HS-5 (cell line): ENCODE measurements at places on chromosomes 13 and 19.

GRCh38 chr19:22526661-22527272 is 104.6 kb upstream of the ZNF98 start:
- no peak for DNase-seq

- DNase-seq = no peak
These were observed 285.7 kb downstream of the TBC1D4 start for GRCh38 chr13:75196147-75196837.

- no peak for DNase-seq
These were observed 42.5 kb downstream of the SYDE1 start for GRCh38 chr19:15149737-15150136.

DNA sequence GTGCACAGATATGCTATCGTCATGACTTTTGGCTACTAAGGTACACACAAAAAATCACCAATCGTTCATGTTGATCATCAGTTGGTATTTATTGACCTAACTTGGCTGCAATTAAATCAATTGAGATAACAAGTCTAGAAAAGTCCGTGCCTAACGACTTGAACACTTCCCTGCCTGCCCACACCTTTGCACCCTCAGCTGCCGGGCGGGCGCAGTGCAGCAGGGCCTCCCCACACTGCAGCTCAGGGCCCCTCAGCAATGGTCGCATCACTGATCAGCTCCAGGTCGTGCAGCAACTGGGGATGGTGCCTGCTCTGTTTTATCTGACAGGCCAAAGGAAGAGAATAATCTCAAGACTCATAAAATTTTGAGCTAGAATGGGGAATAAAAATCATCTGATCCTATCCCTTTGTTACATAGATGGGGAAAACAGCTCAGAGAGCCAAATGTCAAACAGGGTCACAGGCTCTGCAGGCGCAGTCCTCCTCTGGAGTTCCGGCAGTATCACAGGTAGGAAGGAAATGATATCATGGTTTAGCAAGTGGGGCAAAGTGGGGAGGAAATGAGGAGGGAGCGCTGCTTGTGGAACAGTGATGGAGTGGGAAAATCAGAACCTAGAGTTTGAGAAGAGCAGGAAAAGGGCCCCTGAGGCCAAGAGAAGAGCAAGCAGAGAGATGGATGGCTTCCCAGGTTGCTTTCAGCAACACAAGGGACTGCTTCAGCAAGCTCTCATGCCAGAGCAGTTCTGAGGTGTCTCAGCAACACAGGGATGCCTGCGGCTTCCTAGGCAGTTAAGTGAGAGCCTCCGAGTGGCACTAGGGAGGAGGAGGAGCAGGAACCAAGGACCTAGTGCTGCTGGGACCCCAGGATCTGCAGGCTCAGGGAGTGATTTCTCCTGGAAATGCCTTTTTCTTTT is 57.5 kb downstream of the SLC7A1 start:
- DNase-seq = no peak

GRCh38 chr19:2235381-2236063 is 607 bp downstream of the PLEKHJ1 start:
- DNase-seq = no peak

DNA sequence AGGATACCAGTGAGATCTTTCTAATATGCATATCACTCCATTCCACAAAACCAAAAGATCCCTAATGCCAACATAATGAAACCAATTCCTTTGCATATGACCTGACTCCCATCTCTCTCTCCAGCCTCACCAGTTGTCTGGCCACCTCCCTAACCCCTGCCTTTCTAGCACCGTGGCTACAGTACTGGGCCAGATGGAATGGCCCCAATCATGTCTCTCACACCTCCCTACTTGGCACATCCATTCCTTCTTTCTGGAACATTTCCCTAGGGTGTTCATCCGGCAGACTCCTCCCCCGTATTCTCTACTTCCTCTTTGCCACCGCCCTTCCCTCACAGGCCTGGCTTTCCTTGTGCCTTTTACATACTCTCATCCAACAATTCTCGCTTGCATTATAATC is 62.0 kb downstream of the GPALPP1 start:
- no peak for DNase-seq

GRCh38 chr19:11964496-11964857 is 363 bp upstream of the ZNF763 start:
- no peak for DNase-seq

DNA sequence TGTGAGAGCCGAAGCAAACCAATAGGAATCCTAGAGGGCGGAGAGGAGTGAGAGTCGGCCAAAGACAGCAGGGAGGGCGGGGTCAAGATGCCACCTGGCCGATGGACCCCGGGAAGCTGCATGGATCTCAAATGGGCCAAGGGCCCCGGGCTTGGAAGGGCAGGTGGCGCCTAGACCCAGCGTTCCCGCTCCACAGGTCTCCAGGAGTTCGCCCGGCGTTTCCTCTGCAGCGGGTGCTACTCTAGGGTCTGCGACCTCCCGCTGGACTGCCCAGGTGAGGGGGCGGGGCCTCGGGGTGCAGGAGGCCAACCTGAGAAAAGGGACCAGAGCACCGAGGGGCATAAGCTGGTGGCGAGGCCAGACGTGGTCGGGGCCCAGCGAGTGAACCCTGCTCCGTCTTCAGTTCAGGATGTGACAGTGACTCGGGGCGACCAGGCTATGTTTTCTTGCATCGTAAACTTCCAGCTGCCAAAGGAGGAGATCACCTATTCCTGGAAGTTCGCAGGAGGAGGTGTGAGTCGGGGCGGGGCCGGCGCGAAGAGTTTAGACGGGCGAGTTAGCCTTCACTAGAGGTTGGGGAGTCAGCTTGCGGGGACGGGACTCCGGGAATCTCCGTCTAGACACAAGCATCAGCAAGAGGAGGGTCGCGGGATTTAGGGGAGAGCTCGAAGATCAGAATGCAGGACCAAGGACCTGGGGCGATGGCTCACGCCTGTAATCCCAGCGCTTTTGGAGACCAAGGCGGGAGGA is 9.9 kb downstream of the SPACA6 start:
- DNase-seq = no peak

DNA sequence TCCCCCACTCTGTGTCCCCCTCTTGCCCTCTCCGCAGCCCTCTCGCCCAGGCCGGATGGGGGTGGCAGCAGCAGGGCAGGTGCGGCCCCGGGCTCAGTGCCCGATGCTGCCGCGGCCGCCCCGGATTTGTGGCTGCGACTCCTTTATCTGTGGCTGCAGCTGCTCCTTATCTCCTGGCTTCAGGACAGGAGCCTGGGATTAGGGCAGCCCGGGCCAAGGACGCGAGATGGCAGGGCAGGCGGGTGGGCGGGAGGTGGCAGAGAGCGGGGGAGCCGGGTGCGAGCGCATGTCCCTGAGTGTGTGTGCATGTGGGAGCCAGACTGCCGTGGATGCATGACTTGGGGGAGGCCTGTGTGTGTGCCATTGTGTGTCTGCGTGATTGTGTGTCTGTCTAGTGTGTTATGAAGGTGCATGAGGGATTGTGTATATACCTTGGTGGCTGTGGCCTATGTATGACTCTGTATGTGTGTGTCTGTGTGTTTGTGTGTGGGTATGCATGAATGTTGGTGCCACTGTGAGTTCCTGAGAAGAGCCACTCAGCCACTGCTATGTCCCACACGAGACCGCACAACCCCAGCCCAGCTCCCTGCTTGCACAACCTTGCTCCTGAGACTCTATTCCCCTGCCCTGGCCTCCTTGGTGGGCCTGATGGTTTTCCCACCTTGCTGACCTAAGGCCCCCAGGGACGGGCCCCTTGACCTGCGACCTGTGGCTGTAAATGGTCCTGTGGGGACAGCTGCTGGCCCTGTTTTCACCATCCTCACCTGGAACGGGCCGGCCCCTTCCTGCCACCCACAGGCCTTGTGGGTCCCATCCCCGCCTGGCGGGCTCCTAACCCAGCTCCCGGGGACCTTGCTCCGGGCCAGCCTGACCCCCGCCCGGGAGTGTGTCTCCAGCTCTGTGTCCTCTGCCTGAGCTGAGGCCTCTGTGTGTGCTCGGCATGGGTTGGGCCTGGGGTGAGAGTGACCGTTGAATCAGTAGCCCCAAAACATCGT is 5.3 kb upstream of the NRTN start:
- DNase-seq = no peak

DNA sequence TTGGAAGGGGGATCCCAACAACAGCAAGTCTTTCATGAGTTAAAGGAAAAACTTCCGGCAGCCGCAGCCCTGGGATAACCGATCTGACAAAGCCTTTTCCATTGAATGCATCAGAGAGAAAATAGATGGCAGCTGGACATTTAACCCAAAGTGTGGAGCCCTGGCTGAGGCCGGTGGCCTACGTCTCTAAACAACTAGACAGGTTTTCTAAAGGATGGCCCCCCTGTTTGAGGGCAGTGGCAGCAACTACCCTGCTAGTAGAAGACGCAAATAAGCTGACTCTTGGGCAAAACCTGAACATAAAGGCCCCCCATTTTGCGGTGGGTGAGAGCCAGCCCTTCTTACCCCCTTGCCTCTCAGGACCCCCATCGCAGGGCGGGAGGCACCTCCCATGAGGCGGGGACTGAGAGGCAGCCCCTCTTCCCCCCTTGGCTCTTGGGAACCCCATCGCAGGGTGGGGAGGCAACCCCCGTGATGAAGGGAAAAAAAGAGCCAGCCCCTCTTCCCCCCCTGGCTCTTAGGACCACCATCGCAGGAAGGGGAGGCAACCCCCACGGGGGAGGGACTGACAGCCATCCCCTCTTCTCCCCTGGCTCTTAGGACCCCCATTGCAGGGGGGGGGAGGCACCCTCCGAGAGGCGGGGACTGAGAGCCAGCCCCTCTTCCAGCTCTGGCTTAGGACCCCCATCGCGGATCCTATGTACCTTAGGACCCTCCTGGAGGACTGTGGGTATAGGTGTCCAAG is 2422.9 kb upstream of the PCDH20 start:
- no peak for DNase-seq

GRCh38 chr13:74023484-74023883 is 110.7 kb downstream of the KLF12 start:
- DNase-seq = no peak

- DNase-seq = no peak
These were observed 47.5 kb downstream of the ZNF536 start for GRCh38 chr19:30419568-30420180.

DNA sequence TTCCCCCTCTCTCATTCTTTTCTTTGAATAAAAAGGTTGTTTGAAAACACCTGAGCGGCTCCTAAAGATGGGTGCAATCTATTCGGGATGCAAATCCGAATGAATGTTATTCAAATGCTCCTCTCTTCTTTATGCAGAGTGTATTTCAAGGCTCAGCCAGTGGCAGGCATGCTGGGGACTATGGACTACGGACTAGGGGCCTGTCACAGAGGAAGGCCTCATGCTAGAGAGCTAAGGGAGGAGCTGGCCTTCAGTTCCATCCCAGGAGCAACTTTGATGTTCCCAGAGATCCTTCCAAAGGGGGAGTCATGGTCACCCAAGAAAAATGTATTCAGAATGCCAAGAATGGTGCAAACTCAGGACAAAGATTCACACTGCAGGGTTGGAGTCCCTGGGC is 9.3 kb downstream of the ALOX5AP start:
- no peak for DNase-seq

DNA sequence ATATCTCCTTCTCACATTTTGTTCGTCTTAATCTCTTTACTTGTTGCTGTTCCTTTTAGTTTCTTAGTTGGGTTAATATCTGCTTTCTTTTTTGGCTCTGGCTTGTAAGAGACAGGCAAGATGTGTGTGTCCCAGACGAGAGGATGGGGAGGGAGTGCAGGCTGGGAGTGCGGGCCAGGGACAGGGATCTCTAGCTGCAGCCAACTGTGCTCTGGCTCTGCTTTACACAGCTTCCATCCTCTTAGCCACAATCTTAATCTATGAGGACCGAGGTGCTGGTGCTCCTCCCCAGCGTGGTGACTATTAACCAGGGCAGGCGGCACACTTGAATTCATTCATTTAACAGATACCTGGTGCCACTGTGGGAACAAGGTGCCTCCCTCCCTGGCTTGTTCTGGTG is 70.9 kb upstream of the WASF3 start:
- no peak for DNase-seq
